ENCODE measurements at places on chromosomes 6 and 20.

DNA sequence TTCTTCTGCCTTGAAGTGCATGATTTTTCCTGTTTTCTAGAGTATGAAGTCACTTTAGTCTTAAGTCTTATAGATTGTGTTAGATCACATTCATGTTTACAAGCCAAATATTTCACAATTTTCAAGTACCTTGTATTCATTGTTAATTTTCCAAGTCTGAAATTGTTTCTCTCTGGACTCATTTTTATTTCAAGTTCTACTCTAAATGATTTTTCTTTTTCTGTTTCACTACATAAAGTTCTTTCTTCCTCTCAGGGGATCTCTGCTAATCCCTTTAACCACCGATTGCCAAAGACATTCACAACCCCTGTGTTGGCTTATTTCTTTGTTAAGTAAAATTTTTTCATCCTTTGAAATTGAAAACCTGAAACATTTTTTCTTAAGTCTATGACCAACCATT lies 805.7 kb downstream of the KIF16B start:
- DNase-seq = no peak

GRCh38 chr6:151702851-151703658 lies 104.4 kb upstream of the ESR1 start:
- DNase-seq = no peak

GRCh38 chr6:3894590-3895311 lies 45.6 kb downstream of the FAM50B start:
- DNase-seq = no peak

DNA sequence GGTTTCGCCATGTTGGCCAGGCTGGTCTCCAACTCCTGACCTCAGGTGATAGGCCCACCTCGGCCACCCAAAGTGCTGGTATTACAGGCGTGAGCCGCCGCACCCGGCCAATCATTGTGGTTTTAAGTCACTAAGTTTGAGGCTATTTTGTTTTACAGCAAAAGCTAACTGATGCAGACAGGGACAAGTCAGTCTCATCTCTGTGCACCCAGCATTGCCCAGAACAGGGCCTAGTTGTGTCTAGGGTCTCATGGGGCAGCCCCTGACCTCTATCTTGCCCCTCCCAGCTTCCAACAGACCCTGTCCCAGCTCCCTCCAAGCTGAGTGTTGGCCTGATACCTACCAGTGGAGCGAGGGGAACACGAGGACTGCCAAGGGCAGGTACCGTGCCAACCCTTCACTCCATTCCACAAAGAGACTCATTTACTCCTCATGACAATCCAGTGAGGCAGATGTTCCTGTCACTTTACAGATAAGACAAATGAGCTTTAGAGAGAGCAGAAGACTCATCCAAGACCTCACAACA lies 8.9 kb upstream of the RBCK1 start:
- DNase-seq = no peak

GRCh38 chr6:169222126-169222525 lies 31.5 kb downstream of the THBS2 start:
- DNase-seq = no peak

- no peak for DNase-seq
Observed at GRCh38 chr20:57705127-57705899, 4.5 kb downstream of the PMEPA1 start.

GRCh38 chr20:19926591-19926990 lies 90.6 kb upstream of the NAA20 start:
- DNase-seq = no peak

GRCh38 chr20:57620274-57620990 lies at the start of gene ZBP1:
TSS of gene ZBP1 (minus strand) at chr20:57620426. CDS start at chr20:57620295, 131 bp downstream.
- DNase-seq = peak; percentile 75

- DNase-seq = no peak
Observed at GRCh38 chr6:116189472-116189871, 63.5 kb upstream of the COL10A1 start.

DNA sequence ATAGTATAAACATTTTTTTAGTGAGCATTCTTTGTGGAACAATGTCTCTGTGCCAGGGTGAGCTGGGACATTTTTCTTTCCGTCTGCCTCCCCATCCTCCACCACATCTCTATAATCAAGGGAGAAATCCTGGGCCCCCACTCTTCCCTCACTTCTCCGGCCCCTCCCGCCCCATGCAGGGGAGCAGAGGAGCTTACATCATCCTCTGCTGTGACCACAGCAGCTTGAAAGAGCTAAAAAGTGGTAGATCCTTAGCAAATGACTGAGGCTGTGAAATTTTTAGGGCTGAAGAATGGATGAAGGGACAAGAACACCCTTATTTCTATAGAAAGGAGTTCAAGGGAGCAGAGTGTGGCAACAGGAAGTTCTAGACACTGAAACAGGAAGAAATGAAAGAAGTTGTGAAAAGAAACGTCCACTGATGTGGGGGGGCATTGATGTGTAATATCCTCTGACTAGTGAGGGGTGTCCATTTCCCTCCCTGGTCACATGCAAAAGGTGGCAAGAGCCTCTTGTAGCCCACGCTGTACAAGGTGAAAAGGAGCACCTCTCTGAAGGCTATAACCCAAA lies 380.3 kb upstream of the JARID2 start:
- DNase-seq = peak; percentile 45

GRCh38 chr6:35145757-35146156 lies 4.6 kb upstream of the TCP11 start:
- DNase-seq = no peak

GRCh38 chr6:161319231-161319630 lies 45.4 kb upstream of the AGPAT4 start:
- DNase-seq = no peak

DNA sequence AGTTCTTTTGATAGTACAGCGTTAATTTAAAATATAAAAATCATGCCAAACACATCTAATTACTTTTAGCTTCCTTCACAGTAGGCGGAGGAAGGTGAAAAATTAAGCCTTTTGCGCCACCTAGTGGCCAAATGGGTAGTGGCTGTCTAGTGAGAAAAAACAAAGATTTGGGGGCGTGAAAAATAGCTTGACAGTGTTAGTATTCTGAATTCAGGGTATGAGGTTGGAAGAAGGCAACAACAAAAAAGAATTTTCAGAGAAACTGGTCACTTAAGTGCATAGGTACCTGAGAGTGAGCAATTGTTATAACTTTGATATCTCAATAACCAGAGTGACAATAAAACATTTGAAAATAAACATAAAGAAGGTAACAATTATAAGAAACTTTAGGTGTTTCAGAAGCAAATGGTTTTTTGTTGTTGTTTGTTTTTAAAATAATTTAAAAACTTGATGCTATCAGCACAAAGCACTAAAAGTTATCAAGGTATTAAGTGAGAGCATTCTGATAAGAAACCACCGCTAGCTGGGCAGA lies 14.3 kb downstream of the PSMB9 start:
- peak; percentile 56 for DNase-seq

GRCh38 chr6:88361298-88361697 lies 195.2 kb upstream of the CNR1 start:
- DNase-seq = no peak

GRCh38 chr20:24382331-24382730 lies 87.1 kb upstream of the SYNDIG1 start:
- no peak for DNase-seq

DNA sequence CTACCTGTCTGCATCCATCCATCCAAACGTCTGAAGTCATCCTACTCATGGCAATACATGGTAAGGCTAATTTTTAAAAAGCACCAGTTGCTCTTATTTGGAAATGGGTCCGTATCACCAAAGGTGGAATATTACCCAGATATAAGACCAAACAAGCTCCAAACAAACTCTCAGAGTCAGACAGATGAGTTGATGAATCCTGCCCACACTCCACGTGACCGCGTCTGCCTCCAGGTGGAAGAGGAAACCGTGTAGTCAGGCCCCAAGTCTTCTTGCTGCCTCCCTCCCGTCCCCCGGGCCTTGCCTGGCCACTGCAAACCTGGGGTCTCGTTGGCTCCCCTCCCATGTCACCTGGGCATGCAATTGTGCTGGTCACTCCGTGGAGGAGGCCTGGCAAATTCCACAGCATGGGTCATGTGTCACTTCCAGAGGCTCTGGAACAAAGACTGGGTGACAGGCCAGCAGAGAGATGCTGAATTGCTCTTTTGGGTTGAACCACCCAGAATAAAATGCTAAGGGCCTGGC lies 31.8 kb downstream of the CTCFL start:
- DNase-seq = no peak
